Stimulated activated naive CD4-positive, alpha-beta T cell treated with Interleukin-2 at 50 U/mL for 16 hours (primary cell): ENCODE measurements at places on chromosomes 1 and 21.
A peak's percentile ranks its signal among the peaks of the same experiment; 100 is the strongest.

DNA sequence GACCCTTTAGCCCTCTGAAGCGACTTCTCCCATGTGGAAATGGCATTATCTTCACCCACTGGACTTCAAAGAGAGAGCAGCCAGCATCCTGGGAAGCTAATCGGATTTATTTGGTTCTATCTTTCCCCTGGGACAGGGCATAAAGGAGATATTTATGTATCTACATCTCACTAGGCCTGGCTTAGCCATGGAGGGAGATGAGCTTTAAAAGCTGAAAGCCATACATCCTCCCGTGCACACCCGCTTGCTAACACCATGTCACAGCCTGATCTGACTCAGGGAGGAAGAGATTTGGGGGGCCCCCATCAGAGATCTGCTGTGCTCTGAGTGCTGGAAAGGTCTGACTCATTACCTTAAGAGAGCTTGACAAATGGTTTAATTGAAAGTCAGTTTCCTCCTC, 155.9 kb downstream of the PLXNA2 start:
- no peak for DNase-seq

GRCh38 chr1:21670956-21671902, 2.1 kb upstream of the RAP1GAP start:
- no peak for DNase-seq

DNA sequence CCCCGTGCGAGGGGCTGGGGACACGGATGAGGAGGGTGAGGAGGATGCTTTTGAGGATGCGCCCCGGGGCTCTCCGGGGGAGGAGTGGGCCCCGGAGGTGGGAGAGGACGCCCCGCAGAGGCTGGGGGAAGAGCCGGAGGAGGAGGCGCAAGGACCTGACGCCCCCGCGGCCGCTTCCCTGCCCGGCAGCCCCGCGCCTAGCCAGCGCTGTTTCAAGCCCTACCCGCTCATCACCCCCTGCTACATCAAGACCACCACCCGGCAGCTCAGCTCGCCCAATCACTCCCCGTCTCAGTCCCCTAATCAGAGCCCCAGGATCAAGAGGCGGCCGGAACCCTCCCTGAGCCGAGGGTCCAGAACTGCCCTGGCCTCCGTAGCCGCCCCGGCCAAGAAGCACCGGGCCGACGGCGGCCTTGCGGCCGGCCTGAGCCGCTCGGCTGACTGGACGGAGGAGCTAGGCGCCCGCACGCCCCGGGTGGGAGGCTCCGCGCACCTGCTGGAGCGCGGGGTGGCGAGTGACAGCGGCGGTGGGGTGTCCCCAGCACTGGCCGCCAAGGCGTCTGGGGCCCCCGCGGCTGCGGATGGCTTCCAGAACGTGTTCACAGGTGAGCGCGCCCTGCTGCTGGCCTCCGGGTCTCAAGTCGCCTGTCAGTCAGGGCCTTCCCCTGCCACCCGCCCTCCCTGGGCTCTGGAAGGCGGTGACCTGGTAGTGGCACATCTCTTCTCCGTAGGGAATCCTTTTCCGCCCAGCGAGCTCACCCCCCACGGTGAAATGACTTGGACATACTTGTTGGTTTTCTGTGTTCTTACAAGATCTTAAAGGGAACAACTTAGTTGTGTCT, 1.7 kb downstream of the FMN2 start:
- no peak for DNase-seq

GRCh38 chr21:39663742-39664492, 51.2 kb downstream of the B3GALT5 start:
- no peak for DNase-seq

DNA sequence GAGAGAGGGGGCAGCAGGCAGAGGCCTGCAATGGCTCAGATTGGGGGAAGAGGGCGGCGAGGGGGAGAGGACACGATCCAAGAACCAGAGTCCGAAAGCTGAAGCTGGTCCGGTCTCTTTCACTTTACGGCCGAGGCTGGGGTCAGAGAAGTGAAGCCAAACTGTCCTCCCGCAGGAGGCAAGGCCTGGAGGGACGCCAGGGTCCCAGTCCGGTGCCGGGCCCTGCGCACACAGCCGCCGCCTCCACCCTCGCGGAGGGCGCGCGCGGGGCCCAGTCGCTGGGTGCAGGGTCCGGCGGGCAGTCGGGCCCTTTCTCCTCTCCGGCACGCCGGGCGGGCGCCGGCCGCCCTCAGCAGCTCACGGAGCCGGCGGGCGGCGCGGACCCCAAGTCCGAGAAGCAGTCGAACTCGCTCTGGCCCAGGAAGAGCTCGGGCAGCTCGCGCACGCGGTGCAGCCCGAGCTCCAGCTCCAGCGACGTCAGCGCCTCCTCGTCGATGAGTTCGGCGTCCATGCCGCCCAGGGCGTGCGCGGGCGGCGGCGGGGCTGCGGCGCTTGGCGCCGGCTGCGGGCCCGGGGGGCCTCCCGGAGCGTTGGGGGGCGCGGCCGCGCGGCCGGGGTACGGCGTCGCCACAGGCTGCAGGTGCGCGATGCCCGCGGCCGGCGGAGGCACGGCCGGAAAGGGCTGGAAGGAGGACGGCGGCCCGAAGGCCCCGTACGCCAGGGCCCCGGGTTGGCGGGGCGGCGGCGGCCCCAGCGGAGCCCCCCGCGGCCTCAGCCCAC, 749 bp downstream of the CITED4 start:
- peak; percentile 5 for DNase-seq
